ENCODE measurements at places on chromosomes 5 and 9. TPM values are rescaled to one million over a fixed set of nuclear protein-coding genes. Genes with fewer than 3 reads are reported as not detected.

The GCNT4 gene
- total RNA-seq: 17.8 TPM

The GARIN3 gene
- not detected for total RNA-seq

DNA sequence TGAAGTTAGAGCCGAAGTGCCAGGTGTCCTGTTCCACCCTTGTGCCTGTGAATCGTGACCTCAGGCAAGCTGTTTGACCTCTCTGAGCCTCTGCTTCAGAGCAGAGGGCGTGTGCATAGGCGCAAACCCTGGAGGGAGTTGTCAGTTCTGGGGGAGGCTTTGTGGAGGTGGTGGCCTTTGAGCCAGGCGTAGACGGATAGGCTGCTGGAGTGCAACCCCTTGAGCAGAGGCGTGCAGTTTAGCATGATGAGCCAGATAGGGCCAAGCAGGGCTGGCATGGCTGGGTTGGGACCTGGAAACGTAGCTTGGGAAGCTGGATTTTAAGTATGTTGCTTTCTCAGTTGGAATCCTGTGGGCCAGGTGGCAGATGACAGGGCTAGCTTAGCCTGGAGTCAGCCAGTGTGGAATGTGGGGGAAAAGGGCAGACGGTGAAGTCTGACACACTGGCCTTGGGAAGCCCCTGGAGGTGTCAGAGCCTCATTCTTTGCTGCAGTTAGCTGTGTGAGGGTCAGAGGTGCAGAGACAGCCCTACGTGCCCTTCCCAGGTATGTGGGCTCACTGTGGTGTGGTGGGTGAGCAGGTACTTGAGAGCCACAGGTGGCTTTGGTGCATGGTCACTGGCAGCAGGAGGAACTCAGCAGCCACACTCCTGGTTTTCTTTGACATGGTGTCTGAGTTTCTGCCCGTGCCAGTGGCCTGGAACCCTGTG lies 93.4 kb downstream of the DAB2IP start:
- no peak for DNase-seq

GRCh38 chr9:137547687-137548543 lies 2.3 kb downstream of the PNPLA7 start:
- DNase-seq: no peak

DNA sequence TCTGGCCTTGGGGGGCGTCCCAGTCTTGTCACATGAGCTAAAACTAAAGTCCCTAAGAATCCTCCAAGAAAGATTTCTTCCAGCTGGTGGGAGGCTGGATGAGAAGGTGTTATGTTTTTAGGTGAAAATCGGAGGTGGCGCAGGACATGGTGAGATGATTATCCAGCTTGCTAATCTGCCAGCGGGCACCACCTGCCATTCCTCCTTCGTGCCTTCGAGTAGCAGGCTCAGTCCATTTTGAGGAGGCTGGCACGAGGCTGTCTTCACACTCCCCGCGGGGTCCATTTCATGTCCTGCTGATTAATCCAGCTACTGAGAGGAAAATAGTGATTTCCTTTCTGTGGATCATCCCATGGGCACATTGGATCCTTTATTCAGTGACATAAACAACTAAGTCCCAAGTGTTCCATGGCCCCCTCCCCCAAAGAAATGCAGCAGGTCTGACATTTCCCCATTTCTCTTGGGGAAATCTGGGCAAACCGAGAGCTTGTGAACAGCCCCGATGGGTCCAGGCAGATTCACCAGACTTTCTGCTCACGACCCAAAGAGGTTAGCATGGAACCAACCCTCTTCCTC lies 38.2 kb upstream of the EXOC3 start:
- no peak for DNase-seq

Measured in ureter (tissue), 1 donor.